Activated CD4-positive, alpha-beta T cell treated with anti-CD3 and anti-CD28 coated beads, Interleukin-2, amount 50 U/mL, for 1 hour (primary cell): ENCODE measurements at places on chromosomes 4 and X.

GRCh38 chrX:16308773-16309172, 141.5 kb downstream of the MAGEB17 start:
- no peak for DNase-seq

DNA sequence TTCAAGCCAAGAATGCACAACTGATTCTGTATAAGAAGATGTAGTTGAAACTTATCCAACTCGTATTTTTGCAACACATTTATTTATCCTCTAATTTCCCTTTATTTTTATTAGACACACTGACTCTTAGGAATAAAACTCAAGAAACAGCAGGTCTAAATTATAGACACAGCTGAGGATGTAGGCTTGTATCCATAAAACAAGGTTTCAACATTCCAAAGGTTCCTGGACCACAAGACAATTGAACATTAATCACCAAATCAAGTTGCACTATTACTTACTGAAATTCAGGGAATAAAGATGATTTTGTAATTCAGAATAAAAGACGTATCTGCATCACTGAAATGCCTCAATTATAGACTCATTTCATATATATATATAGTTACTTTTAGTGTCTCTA, 683.5 kb upstream of the GRIA3 start:
- DNase-seq: no peak

GRCh38 chr4:24529555-24529954, 54.8 kb downstream of the DHX15 start:
- DNase-seq: no peak

DNA sequence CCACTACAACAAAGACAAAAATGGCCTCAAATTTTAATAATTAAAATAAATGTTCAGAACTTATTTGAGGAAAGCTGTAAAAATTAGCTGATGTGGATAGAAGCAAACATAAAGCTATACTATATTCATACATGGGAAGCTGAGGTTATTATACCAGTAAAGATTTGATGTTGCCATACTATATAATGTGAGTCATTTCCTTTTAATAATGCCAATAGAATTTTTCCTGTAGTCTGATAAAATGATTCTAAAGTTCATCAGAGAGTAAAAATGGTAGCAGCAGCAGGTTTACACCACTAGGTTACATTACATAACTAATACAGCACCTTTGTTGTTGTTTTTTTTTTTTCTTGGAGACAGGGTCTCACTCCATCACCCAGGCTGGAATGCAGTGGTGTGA, 45.5 kb upstream of the CYP2U1 start:
- no peak for DNase-seq

DNA sequence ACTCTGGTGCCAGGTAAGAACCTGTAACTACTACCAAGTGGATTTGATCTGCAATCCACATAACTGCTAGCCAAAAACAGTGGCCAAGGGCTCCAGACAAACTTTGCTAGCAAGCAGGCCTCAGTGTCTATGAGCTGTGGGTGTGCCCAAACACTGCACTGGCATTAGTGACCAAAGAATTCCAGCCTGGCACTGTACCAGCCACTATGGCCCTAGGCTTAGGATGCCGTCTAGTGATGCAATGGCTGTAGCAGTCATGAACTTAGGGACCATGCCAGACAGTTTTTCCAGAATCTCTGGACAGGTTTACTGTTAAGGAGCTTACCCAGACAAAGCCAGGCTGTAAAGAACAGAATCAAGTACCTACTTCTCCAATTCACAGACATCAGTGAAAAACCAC, 33.7 kb upstream of the PRR27 start:
- DNase-seq: no peak

GRCh38 chrX:140180585-140180984, 215.3 kb upstream of the CXorf66 start:
- no peak for DNase-seq

GRCh38 chr4:74263551-74263950, 44.7 kb upstream of the EPGN start:
- no peak for DNase-seq

GRCh38 chr4:138565576-138565975, 323.4 kb upstream of the SLC7A11 start:
- no peak for DNase-seq

GRCh38 chrX:44931441-44931973, 58.5 kb downstream of the KDM6A start:
- no peak for DNase-seq

GRCh38 chr4:21032089-21032645, 331.9 kb downstream of the PACRGL start:
- no peak for DNase-seq

DNA sequence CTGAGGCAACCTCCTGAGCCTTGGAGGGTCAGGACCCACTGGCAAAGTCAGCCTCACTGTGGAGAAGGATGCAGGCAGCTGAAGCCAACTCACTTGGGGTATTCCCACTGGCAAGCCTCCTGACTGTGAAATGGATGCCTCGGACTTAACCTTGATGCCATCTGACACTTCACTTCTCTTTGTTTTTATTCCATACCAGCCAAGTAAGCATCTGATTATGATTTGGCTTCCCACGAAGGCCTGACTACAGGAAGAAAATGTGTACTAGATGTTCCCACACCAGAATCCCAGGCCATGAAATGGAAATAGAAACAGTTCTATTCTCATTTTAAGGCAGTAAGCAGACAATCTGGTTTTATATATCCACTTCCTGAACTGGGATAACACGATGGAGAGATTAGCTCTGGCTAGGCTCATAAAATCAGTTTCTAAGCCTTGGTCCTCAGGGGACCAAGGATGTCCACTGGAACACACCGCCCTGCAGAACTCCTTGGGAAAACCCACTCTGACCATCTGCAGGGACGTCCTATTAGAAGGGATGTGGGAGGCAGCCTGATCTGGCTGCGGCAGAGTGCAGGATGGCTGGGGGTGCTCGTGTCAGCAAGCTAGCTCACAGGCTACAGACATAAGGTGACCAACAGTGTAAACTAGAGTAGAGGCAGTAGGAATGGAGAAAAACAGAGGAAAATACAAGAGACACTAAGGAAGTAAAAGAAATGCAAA, 89.3 kb downstream of the TSPAN5 start:
- no peak for DNase-seq

DNA sequence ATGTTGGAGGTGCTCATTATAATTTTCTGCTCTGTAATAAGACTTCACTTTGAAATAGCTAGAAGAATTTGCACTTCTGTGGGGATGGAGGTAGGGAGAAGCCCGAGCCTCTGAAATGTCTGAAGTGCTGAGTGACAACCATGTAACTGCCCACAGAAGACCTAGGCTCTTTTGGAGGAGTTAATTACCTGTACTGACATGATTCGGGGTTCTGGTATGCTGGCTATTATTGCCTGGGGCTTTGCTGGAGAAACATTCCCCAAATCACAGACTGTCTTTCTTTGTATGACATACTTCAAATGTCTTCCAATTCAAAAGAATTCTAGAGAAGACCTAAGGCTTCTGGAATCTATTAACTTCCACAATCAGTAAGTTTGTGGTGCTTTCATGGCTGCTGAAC, 211.2 kb upstream of the POF1B start:
- no peak for DNase-seq

DNA sequence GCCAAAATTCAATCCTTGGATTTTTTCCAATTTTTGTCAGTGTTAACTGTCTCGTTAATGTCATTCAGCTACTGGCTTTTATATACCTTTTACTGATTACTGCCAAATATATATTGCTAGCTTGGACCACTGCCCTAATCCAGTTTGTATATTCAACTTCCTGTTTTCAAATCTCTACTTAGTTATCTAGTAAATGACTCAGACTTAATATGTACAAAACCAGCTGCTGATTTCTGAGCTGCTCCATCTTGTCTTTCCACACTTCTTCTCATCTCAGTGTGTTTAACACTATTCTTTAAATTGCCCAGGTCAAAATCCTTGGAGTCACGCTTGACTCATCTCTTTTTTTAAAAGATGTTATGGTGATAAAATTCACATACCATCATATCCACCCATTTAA, 1196.7 kb downstream of the RAPGEF2 start:
- DNase-seq: no peak

DNA sequence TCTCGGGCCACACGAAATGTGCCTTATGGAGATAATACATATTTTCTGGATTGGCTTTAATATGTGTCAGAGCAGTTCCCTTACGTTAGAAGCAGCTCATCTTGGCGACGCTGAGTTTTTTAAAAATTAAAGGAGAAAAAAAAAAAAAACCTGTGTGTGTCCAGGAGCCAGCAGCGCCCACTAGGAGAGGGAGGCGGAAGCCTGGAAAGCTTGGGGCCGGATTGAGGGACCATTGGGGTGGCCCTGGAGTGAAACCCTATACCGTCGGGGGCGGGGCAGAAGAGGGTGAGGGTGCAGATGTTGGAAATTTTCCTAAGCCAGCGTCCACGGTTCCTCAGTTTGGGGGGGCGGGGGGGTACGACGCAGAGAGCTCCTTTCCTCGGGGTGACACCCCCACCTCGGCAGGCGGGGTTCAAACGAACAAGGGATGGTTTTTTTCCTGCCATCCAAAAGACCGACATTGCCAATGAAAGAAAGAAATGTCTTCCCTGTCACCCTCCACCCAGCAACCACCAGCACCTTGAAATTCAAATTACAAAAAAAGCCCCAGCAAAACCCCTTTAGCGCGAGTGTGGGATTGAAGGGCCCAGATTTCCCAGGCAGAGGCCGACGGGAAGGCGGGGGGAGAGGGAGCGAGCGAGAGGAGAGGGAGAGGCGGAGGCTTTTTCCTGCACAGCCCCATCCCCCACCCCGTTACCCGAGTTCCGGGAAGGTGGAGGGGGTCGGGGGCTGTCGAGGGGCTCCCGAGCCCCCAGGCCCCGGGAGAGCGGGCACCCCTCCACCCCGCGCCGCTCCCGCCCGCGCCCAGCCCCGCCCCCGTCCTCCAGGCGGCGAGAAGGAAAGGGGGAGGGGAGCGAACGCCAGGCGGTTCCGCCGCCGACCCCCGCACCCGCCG, 859 bp downstream of the SMARCA1 start:
- peak; percentile 0 for DNase-seq

DNA sequence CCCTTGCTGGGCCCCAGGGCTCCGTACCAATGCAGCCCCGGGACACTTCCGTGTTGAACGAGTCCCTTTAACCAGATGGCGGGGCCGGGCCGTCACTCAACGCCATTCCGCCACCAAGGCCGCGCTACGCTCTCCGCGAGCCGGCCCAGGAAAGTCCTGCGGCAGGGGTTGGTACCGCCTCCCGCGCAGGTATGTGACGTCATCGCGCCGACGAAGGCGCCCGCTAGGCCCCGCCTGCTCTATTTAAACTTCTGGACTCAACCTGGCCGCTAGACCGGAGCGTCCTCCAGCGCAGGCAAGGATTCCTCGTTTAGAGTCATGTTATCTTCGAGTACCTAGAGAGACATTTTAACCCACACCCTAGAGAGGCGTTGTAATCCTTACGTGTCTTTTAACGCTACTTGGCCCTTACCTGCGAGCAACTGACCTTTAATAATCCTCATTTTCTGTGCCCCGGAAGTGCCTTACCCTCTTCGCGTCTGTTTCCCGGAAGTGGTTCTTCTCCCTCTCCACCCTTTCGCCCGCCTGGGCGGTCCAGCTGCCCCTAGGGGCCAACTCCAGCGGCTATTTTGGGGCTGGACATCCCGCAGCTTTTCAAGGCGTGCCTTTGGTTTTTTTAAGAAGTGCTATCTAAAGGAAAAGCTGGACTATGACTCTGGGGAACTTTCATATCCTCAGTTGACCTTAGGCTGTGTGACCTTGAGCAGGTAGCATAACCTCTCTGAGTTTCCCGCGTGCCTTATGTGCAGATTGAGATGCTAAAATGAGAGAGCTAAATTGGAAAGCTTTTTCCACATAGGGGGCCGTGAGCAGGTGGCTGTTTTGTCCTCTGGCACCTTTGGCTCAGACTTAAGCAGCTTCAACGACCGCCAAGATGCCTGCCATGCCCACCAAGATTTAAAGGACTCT, at the start of gene PNPLA4:
Gene PNPLA4 (minus strand): TSS at position 155 of the 909 bp plus-strand sequence. CDS start 1,294 bp downstream, outside the sequence.
- DNase-seq: peak; percentile 75

DNA sequence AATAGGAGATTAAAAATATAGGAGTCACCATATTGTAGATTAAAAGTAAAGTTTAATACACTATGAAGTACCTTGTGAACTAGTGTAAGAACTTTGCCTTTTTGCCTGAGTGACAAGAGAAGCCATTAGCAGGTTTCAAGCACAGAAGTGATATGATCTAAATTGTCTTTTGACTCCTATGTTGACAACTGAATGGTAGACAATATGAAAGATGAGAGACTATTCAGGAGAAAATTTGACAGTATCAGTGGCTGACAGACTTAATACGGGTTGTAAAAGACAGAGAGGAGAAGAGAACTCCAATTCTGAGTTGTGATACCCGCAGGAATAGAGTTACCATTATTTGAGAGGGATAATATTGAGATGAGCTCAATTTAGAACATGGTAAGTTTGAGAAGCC, 1259.8 kb downstream of the PCDH7 start:
- DNase-seq: no peak

DNA sequence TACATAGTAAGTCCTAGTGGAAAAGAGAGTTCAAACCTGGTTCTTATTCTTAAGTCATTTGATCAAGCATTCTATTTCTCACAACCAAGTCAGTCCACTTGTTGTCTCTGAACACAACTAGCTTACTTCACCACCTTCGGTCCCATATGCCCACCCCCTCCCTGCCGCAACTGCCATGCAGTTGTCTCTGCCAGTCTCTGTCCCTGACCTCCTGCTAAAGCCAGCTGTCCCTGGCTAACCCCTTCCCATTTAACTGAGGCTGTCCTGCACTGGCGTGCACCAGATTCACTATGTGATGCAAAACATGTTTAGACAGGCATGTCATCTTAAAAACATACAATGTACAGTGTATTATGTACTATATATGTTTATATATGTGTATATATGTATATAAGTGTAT, 12.7 kb downstream of the FRAS1 start:
- DNase-seq: no peak

- no peak for DNase-seq
Measured at GRCh38 chrX:45872480-45872879, 671.8 kb upstream of the DIPK2B start.

GRCh38 chr4:25873632-25874129, 10.9 kb upstream of the SEL1L3 start:
- DNase-seq: no peak

GRCh38 chr4:132691026-132691425, 458.1 kb upstream of the PCDH10 start:
- no peak for DNase-seq

- no peak for DNase-seq
Measured at GRCh38 chrX:103153661-103154060, 60.7 kb upstream of the NXF3 start.

- DNase-seq: no peak
Measured at GRCh38 chr4:5399124-5399523, 309.2 kb downstream of the EVC2 start.

- no peak for DNase-seq
Measured at GRCh38 chr4:144894573-144894972, 203.4 kb downstream of the ANAPC10 start.

GRCh38 chr4:173647902-173648301, 117.9 kb upstream of the HAND2 start:
- no peak for DNase-seq

- DNase-seq: no peak
Measured at GRCh38 chrX:87924619-87925018, 407.0 kb downstream of the KLHL4 start.

- DNase-seq: no peak
Measured at GRCh38 chr4:41360921-41361793, 104.4 kb downstream of the UCHL1 start.
